ENCODE measurements at places on chromosomes 5 and 9.

GRCh38 chr9:125659201-125659840 is 47.7 kb downstream of the MAPKAP1 start:
- no peak for DNase-seq

DNA sequence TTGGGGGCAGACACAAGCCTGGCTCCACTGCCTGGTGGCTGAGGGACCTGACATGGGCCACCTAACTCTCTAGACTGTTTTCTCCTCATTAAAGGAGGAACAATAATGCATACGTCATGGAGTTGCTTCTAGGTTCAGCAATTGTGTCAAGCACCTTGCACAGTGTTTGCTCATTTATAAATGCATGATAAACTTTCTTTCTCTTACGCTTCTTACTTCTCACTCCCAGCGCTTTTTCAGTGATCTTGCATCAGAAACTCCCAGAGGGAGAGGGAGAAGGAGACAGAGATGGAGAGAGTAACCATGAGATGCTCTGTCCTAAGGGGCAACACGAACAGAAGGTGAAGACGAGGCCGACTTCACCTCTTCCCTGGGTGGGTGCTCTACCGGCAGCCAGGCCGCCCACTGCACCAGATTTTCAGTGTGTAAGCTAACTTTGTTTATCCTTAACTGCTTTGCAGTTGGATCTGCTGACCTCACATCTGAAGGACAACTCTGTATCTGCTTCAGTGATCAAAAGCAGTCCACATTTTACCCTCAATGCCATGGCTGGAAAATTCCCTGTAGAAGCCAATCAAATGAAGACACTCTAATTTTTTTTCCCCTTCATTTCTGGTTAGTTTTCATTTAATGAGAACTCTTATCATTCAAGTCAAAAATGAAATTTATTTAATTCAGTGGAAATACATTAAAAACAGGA is 35.3 kb downstream of the MED27 start:
- no peak for DNase-seq

GRCh38 chr9:96462541-96462940 is 12.6 kb downstream of the HABP4 start:
- no peak for DNase-seq

DNA sequence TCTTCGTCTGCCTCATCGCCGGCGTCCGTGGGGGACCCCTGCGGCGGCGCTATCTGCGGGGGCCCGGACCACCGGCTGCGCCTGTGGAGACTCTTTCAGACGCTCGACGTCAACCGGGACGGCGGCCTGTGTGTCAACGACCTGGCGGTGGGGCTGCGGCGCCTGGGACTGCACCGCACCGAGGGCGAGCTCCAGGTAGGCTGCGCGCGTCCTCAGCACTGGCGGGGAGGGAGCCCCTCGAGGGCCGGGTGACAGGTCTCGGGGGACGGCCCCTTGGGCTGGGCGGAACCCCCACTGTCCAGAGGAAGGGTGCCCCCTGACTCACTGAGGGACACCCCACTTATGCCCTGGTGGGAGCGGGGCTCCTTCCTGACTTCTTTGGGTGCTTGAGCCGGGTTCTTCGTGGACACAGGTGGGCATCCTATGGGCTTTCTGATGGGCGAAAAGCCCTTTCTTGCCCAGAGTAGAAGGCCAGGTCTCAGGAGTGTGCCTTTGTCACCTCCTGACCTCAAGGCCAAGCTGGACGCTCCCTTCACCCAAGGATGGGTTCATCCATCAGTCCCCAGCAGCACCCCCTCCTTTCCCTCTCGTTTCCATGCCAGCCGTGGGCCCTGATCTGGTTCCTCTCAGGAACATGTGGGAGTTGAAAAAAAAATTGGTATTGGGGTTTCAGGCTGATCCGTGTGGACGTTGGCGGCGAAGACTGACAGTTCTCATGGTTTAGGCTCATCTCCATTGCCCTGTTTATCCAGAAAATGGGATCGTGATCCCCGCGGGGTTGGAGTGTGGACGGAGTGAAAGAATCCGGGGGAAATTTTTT is 564 bp downstream of the SLC25A25 start:
- no peak for DNase-seq

- DNase-seq = peak; percentile 37
Measured at GRCh38 chr9:130043654-130044623, 950 bp upstream of the FNBP1 start.

- no peak for DNase-seq
Measured at GRCh38 chr5:45609661-45610060, 86.5 kb downstream of the HCN1 start.

- no peak for DNase-seq
Measured at GRCh38 chr5:171157276-171157675, 151.8 kb upstream of the TLX3 start.

DNA sequence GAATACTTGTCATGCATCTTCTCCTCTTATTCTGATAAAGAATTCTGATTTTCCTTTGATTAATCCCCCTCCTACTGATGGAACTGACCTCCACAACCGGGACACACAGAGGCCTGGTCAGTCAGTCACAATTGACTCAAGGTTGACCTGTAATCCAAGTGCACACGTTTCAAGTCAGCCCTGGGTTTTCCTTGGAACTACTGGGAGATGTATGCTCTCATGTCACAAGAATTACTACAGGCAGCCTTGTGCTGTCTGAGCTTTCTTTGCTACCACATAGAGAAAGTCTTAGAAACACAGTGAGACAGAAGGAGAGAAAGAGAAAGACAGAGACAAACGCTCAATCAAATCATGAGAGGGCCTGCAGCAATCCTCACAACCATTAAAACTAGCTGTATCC is 345.8 kb downstream of the PDE4D start:
- no peak for DNase-seq

- no peak for DNase-seq
Measured at GRCh38 chr5:180525399-180525798, 31.2 kb downstream of the CNOT6 start.

DNA sequence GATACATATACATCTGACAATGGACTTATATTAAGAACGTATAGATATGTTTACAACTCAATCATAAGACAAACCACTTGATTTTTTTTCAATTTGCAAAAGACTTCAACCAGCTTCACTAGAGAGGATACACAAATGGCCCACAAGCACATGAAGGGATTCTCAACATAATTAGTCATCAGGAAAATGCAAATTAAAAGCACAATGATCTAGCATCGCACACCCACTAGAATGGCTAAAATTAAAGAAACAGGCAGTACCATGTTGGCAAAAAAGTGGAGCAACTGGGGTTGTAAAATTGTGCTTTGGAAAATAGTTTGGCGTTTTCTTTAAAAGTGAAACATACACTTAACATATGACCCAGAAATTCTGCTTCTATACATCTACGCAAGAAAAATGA is 80.0 kb upstream of the TRIO start:
- no peak for DNase-seq

DNA sequence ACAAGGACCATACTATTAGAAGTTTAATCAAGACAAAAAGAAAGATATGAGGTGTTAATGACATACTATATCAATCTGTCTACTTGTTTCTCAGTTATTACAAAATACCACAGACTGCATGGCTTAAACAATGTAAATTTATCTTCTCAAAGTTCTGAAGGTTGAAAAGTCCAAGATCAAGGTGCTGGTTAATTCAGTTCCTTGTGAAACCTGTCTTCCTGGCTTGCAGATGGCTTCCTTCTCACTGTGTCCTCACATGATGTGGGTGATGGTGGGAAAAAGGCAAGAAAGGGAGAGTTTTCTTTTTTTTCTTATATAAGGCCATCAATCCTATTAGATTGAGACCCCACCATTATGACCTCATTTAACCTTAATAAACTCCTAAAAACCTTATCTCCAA is 15.6 kb upstream of the SPINK14 start:
- no peak for DNase-seq

Data from WERI-Rb-1 (cell line).